GM04503 (cell line): ENCODE measurements at places on chromosomes 16 and 17.

DNA sequence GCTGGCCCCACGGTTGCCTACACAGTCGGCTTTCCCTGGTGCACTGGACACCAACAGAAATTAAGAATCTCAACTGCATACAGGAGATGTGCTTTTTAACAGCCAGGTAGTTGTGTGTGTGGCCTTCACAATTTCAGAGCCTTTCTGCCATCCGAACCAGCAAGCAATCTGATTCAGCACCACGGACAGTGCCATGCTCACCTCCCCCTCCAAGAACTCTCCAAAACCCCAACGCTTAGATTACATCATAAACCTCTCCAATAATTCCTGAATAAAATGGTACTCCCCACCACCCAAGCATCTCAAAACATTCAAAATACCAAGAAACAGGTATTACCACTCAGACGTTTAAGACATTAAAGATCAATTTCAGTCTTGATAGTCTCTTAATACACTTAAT, 31.8 kb downstream of the USP7 start:
- no peak for DNase-seq

- DNase-seq: no peak
Measured at GRCh38 chr16:88066680-88067529, 115.7 kb downstream of the BANP start.

- no peak for DNase-seq
Measured at GRCh38 chr17:77601054-77601979, 357.2 kb upstream of the TNRC6C start.

GRCh38 chr17:71709946-71710345, 410.9 kb upstream of the SOX9 start:
- peak; percentile 33 for DNase-seq

DNA sequence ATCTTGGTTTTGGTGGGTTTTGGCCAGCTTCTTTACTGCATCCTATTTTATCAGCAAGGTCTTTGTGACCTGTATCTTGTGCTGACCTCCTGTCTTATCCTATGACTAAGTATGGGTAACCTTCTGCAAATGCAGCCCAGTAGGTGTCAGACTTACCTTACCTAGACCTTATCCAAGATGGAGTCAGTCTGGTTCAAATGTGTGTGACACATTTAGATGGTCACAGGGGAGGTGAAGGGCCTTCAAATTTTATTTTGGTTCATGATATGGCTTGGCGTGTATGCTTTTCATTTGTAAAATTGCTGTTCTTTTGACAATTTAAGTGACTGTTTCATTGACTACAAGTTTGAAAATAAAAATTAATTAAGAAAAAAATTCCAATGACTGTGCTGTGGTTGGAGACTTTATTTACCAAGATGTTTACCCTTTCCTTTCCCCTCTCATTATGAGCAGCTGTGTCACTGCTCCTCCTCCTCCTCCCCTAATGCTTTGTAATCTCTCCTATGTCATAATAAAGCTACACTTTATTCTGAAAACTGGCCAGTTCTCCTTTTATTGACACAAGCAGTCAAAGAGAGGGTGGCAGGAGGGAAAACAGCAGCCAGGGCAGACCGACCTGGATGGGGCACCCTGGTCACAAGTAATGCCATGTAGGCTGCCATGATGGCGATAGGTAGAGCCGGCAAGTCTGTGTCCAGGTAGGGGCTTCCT, 49.4 kb downstream of the TNFRSF13B start:
- no peak for DNase-seq

GRCh38 chr16:52474679-52475078, 72.3 kb downstream of the TOX3 start:
- no peak for DNase-seq

DNA sequence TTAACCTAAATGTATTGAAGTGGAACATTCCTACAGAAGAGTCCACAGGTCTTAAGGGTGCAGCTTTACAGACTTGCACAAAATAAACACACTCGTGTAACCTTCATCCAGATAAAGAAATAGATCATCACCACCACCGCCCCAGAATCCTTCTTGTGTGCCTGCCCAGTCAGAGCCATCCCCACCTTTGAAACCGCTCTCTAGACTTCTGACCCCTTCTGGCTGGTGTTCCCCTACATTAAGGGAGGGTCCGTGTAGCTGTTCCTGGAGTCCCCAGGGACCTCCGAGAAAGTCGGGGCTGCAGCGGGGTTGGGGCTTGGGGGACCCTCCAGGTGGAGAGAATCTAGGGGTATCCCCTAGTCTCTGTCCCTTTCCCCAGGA, 9.4 kb downstream of the TBX4 start:
- DNase-seq: no peak

GRCh38 chr16:23182679-23183542, at the start of gene SCNN1G:
SCNN1G (plus strand) TSS chr16:23182745; CDS start chr16:23186272, 3,527 bp downstream.
- DNase-seq: no peak

DNA sequence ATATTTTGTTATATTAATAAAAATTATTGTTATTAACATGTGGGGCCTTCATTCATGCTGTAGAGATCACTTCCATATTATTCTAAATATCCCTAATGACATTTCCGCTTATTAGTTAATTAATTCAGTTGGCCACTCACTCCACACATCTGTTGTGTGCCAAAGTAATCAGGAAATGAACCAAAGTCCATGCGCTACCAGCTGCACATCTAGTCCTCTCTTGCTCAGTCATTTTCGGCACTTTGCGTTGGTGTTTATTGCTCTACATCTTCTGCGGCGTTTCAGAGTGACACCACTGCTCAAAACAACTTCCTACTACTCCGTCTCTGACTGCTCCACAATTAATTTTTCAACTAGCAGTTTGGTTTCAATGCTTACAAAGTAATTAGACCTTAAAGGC, 101.4 kb upstream of the ZFHX3 start:
- DNase-seq: no peak

- no peak for DNase-seq
Measured at GRCh38 chr16:57045694-57046381, 46.5 kb upstream of the CPNE2 start.

DNA sequence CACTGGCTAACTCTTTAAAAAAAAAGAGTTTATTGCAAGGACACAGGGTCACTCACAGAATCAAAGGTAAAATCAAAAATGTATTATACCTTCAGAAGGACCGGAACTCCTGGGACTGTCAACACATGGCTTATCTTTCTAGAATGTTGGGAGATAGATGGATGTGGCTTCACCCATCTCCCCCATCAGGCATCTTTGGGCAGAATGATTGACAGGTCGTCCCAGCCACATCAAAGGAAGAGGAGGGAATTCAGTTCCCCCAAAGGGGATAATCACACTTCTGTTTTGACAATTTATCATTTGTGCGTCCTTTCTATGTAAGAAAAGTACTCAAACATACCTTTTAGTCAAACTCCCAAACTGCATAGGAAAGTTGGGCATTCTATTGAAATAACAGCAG, 228.6 kb upstream of the CDH5 start:
- DNase-seq: no peak

DNA sequence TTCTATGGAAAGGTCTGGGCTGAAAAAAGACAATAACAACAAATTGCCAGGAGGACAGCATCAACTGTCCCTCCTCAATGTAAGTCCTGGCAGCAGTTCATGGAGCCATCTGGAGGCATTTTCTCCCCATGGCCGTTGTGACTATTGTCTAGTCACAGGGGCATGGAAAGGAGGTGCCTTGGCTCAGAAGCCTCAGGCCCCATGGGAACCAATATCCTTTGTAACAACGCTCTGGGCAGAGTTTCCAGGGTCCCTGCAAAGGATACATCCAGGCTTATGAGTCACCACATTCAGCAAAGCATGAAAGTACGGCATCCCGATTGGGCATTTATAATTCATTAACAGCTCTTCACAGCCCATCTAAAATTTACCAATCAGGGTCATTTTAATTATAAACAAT, 85.2 kb downstream of the GLG1 start:
- peak; percentile 21 for DNase-seq

- DNase-seq: no peak
Measured at GRCh38 chr16:58501242-58502131, 1.5 kb downstream of the NDRG4 start.
